ENCODE measurements at places on chromosomes 13 and 19.

GRCh38 chr13:113726961-113727411 lies 32.0 kb upstream of the TMEM255B start:
- DNase-seq, result no peak

- no peak for DNase-seq
Observed at GRCh38 chr13:113448545-113448884, 4.8 kb downstream of the ADPRHL1 start.

- DNase-seq, result no peak
Observed at GRCh38 chr13:27822258-27822872, 30.1 kb downstream of the GSX1 start.

DNA sequence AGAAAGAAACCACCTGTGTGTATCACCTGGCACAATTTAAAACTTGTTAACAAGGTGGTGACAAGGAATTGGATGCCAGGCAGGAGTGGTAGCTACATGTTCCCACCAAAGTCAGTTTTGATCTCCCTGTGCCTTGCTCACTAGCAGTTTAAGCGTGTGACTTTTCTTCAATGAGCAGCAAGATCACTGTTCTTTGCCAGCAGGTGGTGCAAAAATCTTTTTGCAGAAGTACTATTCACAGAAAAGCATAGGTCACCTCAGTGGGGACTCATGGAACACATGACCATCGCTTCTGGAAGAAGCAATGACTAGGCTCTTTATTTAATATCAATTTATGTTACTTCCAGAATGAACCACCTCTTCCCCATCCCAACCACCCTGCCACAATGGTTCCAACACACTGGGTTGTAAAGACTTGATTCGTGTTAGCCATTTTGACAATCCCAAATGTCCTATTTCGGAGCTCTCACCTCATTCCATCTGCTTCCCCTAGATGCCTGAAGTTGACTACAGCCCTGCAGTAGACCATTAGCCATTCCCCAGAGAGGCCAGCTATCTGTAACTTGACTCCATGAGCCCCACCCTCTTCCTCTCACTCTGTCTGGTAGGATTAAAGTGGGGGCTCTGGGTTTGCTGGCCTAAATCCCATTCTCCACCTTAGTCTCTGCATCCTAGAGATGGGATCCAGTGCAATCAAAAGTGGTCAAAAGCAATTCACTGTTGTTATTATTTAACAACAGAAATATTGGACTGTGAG lies 59.1 kb upstream of the TNFRSF19 start:
- peak; percentile 52 for DNase-seq

GRCh38 chr13:46354156-46355087 lies 32.6 kb downstream of the RUBCNL start:
- DNase-seq, result peak; percentile 98

GRCh38 chr13:44273991-44274770 lies 99.4 kb upstream of the SERP2 start:
- DNase-seq, result peak; percentile 60

DNA sequence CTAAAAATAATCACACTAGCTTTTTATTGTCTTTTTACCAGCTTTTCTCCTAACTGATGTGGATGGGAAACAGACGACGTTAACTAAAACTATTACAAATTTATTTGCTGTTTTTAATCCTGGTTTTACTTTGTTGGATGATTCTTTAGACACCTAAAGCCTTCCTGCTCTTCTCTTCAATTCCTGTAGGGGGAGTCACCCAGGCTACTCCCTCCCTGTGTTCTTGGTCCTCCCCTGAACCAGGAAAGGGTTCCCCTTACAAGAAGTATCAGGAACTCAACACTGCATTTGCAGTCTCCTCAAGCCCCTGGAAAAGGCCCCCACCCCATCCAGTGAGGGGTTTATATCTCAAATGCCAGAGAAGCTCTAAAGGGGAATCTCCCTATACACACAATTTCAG lies 206.1 kb downstream of the SUCLA2 start:
- peak; percentile 1 for DNase-seq

DNA sequence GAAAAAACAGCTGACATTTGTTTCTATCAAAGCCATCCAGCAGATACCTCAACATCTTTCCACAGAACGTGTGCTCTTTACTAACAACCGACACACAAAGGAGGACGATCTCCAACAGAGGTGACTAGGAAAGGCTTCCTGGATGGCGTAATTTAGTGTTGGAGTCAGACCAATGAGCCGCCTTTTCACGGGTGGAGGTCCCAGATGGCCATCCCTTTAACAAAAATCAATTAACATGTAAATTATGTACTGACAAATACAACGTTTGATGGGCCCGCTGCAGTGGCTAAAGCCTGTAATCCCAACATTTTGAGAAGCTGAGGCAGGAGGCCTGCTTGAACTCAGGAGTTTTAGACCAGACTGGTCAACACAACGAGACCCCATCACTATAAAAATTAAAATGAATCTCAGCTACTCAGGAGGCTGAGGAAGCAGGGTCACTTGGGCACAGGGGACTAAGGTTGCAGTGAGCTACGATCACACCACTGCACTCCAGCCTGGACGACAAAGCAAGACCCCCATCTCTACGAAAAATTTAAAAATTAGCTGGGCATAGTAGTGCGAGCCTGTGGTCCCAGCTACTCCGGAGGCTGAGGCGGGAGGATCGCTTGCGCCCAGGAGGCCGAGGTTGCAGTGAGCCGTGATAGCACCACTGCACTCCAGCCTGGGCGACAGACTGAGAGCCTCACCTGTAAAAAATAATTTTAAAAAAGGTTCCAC lies 1.2 kb upstream of the DPY19L3 start:
- no peak for DNase-seq

DNA sequence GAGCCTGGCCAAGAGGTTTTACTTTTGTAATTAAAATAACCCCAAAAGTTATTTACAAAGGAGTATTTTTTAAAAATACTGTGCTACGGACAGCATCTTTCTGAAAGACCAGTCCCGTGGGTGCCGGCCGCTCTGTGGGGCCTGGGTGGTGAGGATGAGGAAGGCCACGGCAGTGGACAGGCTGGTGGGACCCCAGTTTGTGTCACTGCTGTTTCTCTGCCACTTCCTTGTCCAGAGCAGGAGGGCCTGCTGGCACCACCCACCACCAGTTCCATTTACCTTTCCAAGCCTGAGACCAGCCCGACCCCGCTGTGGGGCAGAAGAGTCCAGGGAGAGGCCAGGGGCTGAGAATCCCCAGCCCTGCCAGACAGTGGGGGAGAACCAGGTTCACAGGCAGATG lies 23.8 kb downstream of the ELAVL1 start:
- DNase-seq, result no peak

DNA sequence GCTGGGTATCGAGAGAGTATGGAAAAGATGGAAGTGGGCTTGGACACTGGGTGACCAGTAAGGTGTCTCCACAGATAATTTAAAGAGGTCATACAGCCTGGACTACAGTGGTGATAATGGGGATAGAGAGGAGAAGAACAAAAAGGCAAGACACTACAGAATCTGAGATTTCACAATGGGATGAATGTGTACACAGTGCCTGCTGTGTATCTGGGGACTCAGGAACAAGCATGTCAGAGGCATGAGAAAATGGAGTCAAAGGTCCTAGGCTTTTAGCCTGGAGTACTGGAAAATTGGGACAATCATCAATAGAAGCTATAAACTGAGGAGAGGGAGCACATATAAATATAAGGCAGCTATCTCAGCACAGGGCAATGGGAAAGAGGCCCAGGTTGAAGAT lies 69.4 kb downstream of the TSC22D1 start:
- DNase-seq, result no peak

DNA sequence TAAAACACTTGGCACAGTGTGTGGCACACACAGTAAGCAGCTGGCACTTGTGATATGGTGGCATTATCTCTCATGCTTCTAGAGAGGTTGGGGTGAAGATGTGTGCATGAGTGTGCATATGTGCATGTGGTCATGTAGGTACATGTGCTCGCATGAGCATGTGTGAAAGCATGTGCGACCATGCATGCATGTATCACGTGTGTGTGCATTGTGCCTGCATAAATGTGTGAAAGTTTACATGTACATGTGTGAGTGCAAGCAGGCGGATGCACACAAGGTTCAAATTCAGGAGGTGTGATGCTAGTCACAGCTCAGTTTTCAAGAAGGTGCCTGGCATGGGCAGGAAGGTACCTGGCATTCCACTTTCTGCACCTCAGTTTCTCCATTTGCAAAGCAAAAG lies 59.0 kb upstream of the UQCRFS1 start:
- no peak for DNase-seq

DNA sequence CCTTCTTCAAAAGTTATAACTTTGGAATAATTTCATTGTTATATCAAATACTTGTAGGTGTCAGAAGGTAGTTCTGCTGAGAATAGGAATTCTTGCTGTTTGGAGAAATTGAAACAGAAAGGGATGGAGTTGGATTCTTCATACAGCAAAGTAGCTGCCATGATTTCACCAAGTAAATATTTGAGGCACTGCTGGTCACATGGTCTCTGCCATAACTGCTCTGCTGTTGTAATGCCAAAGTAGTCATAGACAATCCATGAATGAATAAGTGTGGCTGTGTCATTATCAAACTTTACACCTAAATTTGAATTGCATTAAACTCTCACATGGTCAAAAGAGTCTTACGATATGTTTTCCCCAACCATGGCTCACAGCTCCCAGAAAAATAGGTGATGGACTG lies 308.6 kb downstream of the GPC6 start:
- peak; percentile 62 for DNase-seq

- DNase-seq, result no peak
Observed at GRCh38 chr13:24276306-24276705, 33.1 kb upstream of the C1QTNF9 start.

DNA sequence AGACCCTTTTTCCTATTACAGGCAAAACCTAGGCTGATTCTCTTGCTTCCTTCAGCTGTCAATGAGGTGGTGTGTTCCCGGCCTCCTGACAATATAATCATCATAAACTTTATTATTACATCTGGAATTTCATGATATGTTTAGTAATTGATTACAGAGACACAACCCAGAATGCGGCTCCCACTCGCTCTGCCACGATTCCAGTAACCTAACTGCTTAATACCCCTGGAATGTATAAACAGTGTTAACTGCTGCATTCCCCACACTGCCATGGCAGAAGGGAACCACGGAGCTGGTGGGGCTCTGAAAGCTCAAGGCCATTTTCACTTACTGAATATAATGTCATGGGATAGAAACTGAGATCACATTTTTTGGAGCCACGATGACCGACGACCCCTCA lies 17.1 kb downstream of the TSHZ3 start:
- no peak for DNase-seq

DNA sequence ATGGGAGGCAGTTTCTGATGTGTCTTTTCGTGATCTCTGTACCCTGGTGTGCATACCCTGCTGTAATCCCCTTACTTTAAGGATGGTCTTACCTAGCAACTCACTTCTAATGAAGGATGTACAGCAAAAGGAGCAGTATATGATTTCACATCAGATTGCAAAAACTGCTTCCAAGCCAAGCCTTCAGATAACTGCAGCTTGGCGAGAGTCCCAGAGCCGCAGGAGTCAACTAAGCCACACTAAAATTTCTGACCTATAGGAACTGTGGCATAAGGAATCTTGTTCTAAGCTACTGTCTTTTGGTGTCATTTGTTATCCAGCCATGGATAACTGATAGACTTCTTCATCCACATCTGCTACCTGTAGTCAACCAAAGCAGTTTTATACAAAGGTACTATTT lies 496.7 kb downstream of the GPC6 start:
- DNase-seq, result no peak

DNA sequence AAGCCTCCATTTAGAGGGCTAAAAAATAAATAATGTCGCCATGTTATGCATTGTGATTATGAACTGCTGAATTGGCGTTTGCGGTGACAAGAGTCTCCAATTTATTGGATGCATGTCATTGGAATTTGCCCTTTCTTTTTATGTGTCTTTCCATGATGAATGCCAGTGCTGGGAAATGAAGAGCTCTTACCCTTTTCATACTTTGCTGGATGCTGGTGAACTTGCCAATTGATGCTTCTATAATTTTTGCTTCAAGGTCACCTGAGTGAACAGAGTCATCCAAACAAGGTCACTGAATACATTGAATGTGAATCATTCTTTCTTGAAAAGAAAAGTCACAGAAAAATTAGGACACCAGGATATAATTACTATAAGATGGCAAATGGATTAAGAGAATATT lies 348.2 kb downstream of the OXGR1 start:
- no peak for DNase-seq

DNA sequence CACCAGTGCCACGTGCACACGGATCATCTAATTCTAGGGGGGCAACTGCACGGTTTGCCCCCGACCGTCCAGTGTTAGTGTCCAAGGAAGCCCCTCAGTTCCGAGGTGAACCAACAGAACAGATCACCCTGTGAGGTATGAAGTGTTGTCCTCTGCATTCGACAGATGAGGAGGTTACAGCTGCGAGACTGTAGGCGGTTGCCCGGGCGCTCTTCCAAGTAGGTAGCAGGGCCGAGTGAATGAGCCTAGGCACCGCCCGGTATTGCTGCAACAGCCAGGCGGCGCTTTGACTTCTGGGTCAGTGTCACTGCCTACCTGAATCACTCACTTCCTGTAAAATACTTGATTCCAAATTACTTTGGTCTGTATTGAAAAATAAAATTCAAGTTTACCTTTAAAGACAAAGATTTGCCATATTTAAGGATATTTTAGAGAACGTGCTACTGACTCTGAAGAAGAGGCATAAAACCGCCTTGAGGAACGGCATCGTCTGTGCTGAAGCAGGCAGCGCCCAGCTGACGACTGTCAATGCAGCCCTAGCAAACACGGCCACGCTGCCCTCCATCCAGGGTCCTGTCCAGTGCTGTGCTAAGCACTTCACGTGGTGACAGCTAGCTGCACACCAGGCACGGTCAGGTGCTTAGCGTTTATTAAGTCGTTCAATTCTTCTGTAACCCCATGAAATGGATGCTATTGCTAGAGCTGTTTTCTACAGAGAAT lies 19.3 kb upstream of the RASA3 start:
- peak; percentile 15 for DNase-seq

- DNase-seq, result no peak
Observed at GRCh38 chr13:39874331-39875053, 219.0 kb downstream of the COG6 start.

DNA sequence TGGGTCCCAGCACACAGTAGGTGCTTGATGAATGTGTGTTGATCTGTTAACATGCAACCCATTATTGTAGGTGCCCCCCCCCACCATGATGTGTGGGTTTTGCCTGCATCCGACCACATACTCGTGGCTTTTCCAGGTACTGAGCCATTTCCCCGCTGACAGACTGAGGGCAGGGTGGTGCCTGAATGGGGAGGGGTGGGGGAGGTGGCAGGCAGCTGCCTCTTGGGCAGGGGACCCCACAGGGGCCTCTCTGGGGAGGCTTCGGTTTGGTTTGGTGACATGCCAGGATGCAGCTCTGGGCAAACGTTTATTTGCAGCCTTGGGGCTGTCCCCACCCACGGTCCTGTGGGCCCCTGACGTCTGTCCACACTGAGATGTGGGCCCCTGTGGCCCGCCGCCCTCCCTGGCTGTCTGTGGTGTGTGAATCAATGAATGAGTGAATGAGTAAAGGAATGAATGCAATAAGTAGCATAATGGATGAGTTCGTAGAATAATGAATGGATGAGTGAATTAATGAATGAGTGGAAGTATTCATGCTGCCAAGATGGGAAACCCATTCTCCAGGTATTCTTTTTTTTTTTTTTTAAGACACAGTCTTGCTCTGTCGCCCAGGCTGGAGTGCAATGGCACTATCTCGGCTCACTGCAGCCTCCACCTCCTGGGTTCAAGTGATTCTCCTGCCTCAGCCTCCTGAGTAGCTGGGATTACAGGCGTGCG lies 9.0 kb upstream of the JUND start:
- no peak for DNase-seq
